ENCODE measurements at places on chromosomes 6 and 20. TPM values are rescaled to one million over a fixed set of nuclear protein-coding genes. Genes with fewer than 3 reads are reported as not detected.

The WFDC5 gene
- not detected for total RNA-seq

- H3K4me3 ChIP-seq = no peak overlapping the region
- H3K4me1 ChIP-seq = no peaks in the 10 kb centered on the region
- H3K27ac ChIP-seq = no peak overlapping the region
Measured at GRCh38 chr20:33900521-33901131, 89.5 kb downstream of the CHMP4B start.

DNA sequence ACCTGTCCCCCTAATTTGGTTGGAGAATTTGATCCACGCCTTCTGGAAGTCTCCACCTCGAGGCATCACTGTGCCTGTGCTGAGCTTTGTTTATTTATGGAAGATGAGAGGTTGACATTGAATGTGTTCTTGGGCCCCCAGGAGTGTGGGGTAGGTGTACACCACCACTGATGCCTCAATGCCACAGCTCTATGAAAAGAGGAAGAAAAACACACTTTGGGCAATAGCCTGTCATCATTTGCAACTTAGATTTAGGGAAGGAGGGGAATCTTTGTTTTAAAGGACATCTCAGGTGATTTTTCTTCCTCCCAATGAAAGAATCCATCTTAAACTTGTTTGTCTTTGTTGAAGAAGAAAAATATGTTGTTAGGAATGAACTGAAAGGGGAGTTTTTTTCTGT, 42.6 kb downstream of the TBC1D7 start:
- DNase-seq = no peak
- no peak overlapping the region for H3K27ac ChIP-seq
- H3K4me1 ChIP-seq = peaks cover 4% of the 10 kb centered on the region
- no peaks in the 10 kb centered on the region for H3K27me3 ChIP-seq

The KIF6 gene
- total RNA-seq = 0.40 TPM

The MACROD2 gene
- total RNA-seq = 17.8 TPM

DNA sequence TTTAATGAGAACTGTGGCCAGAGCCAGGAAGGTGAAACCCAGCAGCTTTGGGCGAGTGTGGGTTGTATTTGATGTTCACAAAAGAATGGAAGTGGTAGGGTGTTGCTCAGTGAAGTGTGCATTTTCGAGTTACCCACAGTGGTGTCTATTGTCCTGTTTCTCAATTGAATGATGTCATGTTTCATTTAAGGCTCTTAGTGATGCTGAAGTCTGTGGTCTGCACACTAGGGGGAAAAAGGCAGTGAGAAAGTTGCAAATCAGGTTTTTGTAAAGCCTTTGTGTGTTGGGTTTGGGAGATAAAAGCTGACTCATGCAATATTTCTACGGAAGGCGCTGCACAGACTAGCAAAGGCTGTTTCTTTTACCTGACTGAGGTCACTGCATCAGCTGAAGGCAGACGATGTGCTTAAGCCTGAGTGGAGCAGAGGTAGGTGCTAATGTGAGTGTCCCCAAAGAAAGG, 121.1 kb downstream of the PLEKHG1 start:
- no peaks in the 10 kb centered on the region for H3K36me3 ChIP-seq
- H3K27me3 ChIP-seq = no peaks in the 10 kb centered on the region
- peak; percentile 69 for DNase-seq
- no peak overlapping the region for H3K4me3 ChIP-seq

The RAB32 gene
- total RNA-seq = 23.8 TPM

DNA sequence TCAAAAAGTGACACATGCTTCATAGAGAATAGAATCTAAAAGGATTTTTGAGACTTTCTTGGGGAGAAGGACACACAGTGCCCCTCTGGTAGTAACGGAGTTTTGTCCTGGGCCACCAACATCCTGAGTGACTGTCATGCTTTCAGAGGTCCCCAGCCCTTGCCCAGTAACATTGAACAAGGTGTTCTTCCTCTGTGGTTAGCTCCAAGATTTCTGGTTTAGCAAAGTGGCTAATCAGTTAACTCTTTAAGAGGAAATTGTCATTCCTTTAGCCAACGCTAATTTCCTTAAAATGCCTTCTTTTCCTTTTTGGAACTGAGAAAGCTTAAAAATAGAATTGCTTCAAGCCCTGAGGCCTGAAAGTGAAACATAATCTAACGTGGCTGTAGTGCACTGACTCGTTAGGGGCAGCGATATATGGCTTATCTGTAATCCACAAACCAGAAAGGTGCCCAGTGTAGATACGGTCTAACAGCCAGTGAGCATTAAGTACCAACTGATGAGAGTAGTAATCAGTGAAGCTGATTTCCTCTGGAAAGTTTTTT, 7.8 kb downstream of the E2F3 start:
- no peak overlapping the region for H3K4me3 ChIP-seq
- H3K36me3 ChIP-seq = no peaks in the 10 kb centered on the region
- no peak for DNase-seq
- no peaks in the 10 kb centered on the region for H3K27me3 ChIP-seq

DNA sequence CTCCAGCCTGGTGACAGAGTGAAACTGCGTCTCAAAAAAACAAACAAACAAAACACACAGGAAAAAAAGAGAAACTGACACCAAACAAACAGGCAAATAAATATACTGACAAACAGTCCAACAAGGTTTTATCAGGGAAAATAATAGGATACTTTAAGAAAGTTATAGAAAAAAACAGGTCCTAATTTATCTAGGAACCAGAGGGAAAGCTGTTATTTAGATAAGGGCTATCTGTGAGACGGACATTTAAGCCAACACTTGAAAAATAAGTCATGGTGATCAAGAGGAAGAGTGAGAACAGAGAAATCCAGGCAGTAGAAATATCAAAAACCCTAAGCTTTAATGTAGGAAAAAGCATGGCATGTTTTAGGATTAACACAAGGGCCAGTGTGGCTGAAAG, 68.9 kb downstream of the FAM217A start:
- H3K4me1 ChIP-seq = peaks cover 12% of the 10 kb centered on the region
- no peaks in the 10 kb centered on the region for H3K27me3 ChIP-seq
- H3K4me3 ChIP-seq = no peak overlapping the region
- no peak for DNase-seq
- H3K36me3 ChIP-seq = no peaks in the 10 kb centered on the region

The VWA7 gene
- total RNA-seq = 1.2 TPM

The RAD21L1 gene
- total RNA-seq = not detected

- no peak overlapping the region for H3K4me3 ChIP-seq
- no peak for DNase-seq
- no peak overlapping the region for H3K27ac ChIP-seq
- peaks cover 4% of the 10 kb centered on the region for H3K4me1 ChIP-seq
Measured at GRCh38 chr6:138690975-138691594, 82.5 kb upstream of the CCDC28A start.

The CALHM5 gene
- 1.3 TPM for total RNA-seq

DNA sequence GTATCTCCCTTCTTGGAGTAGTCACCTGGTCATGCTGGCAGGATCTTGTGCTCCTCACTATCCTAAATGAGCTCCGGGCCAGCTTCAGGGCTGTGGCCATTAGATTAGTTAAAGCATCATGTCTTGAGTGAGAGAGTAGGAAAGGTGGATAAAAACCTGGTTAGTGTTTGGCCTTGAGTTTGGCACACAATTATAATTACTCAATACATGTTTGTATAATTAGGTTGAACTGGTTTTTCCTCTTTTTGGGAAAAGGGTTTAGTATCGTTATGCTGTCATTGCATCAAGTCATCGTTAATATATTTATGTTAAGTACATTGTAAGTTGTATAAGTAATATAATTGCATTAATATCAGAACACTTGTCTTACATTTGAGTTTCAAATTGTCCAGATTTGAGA, 126.3 kb downstream of the CDKAL1 start:
- H3K4me1 ChIP-seq = peaks cover 7% of the 10 kb centered on the region
- H3K4me3 ChIP-seq = no peak overlapping the region
- DNase-seq = no peak
- H3K36me3 ChIP-seq = no peaks in the 10 kb centered on the region

DNA sequence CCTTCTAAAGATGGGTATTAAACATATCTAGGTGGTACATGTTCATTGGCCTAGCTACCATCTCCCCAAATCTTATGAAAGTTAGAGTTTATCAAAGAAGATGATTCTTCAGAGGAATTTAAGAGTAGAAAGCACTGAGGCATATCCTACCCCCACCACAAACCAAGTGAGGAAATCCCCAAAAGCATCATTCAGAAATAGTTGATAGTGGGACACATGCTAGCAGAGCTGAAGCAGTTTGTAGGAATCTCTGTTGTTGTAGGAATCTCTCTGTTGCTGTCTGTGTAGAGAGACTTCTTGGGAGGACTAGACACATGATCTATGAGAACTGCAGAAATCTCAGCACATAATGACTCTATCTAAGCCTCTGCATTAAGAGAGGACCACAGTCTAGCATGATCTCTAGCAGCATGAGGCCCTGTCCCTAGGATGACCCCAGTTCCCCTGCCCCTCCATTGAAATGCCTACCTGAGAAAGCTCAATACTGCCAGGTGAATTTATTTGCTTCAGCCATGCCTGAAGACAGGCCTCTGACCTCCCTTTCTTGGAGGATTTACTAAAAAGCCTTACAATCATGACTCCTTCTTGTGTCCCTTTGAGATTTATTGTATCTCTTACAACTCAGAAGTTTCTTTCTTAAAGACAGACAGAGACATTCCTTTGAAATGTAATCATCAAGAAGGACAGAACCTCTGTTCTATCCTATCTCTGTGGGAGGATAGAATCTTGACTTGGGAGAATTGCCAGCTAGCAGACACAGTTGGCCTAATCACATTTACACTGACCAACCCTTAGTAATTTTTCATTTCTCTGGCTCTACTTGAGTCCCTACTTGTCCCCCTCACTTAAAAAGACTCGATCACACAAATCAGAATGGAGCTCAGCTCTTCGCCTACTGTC, 582.4 kb downstream of the PHF3 start:
- H3K27me3 ChIP-seq = no peaks in the 10 kb centered on the region
- no peak overlapping the region for H3K4me3 ChIP-seq
- no peaks in the 10 kb centered on the region for H3K36me3 ChIP-seq
- no peaks in the 10 kb centered on the region for H3K4me1 ChIP-seq
- H3K27ac ChIP-seq = no peak overlapping the region

The CTNNBL1 gene
- total RNA-seq = 22.7 TPM

DNA sequence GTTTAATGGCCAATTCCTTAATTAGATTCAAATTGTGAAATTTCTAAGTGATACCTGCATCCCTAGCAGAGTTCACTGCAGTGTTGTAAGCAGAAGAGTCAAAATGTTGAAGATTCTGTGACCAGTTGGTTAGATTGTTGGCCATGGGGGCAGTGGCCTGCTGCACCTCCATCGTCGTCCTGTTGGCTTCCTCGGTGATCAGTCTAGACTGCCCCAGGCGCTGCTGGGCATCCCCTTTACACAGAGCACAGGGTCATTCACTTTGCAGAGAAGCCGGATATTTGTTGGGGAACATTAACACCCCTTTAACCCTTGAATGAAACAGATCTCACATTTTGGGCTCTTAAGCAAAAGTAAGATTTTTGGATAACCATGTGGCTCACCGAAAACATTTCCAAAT, 60.7 kb downstream of the FAM229B start:
- H3K4me3 ChIP-seq = no peak overlapping the region
- H3K36me3 ChIP-seq = no peaks in the 10 kb centered on the region
- no peak for DNase-seq
- no peaks in the 10 kb centered on the region for H3K4me1 ChIP-seq

The EPPIN gene
- 4.2 TPM for total RNA-seq

DNA sequence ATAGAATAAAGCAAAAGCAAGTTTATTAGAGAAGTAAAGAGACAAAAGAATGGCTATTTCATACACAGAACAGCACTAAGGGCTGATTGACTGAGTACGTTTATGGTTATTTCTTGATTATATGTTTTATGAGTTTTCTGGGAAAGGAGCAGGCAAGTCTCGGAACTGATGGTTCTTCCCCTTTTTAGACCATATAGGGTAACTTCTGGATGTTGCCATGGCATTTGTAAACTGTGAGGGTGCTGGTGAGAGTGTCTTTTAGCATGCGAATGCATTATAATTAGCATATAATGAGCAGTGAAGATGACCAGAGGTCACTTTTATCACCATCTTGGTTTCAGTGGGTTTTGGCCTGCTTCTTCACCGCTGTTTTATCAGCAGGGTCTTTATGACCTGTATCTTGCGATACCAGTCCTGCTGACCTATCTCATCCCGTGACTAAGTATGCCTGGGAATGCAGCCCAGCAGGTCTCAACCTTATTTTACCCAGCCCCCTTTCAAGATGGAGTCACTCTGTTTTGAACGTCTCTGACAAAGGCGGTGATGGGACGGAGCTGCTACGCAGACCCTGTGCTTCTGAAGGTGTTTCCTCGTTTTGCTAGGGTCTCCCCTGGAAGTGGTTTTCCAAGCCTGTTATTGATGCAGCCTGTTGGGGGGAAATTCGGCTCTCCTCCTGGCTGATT, 45.4 kb upstream of the BMP6 start:
- no peak for DNase-seq
- no peaks in the 10 kb centered on the region for H3K4me1 ChIP-seq
- no peaks in the 10 kb centered on the region for H3K27me3 ChIP-seq
- H3K36me3 ChIP-seq = no peaks in the 10 kb centered on the region

DNA sequence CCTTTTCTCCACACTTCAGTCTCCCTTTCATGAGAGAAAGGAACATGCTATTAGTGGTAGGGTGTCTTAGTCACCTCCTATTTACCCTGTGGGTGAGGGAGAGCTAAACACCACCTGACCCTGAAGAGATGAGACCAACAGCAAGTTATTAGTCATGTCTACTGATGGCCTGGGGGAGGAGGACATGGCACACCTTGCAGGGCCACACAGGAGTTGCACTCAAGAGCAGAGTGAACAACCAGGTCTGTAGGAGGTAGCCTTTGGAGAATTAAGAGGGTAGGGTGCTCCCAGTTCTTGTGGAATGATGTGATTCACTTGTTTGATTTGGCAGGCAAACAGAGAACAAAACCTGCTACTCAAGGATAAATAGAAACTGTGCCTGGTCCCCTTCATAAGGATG, 82.7 kb upstream of the FABP7 start:
- no peaks in the 10 kb centered on the region for H3K4me1 ChIP-seq
- no peak for DNase-seq
- H3K27me3 ChIP-seq = no peaks in the 10 kb centered on the region
- no peaks in the 10 kb centered on the region for H3K36me3 ChIP-seq

The CTAGE9 gene
- 0.75 TPM for total RNA-seq

- no peak overlapping the region for H3K4me3 ChIP-seq
- no peaks in the 10 kb centered on the region for H3K27me3 ChIP-seq
- H3K27ac ChIP-seq = no peak overlapping the region
- H3K36me3 ChIP-seq = no peaks in the 10 kb centered on the region
Measured at GRCh38 chr6:71433441-71433840, 144.8 kb downstream of the OGFRL1 start.

- H3K36me3 ChIP-seq = peaks cover 21% of the 10 kb centered on the region
- H3K4me3 ChIP-seq = no peak overlapping the region
- no peak overlapping the region for H3K27ac ChIP-seq
- H3K4me1 ChIP-seq = no peaks in the 10 kb centered on the region
- no peaks in the 10 kb centered on the region for H3K27me3 ChIP-seq
- no peak for DNase-seq
Measured at GRCh38 chr20:57404419-57405072, 13.3 kb downstream of the RBM38 start.

The IRF4 gene
- total RNA-seq = 1.1 TPM

The BACH2 gene
- total RNA-seq = 6.6 TPM

The TGM2 gene
- total RNA-seq = 17.5 TPM

- no peaks in the 10 kb centered on the region for H3K27me3 ChIP-seq
- no peaks in the 10 kb centered on the region for H3K4me1 ChIP-seq
- H3K27ac ChIP-seq = no peak overlapping the region
Measured at GRCh38 chr6:166068768-166069167, 98.9 kb downstream of the TBXT start.

Data from thyroid gland (tissue), 4 donors.